Activated CD4-positive, alpha-beta T cell treated with anti-CD3 and anti-CD28 coated beads, Interleukin-2, amount 10 ng/mL, durations not matched to agents 7 days and 5 days (primary cell): ENCODE measurements at places on chromosomes 16 and 17. TPM values are rescaled to one million over a fixed set of nuclear protein-coding genes. Genes with fewer than 3 reads are reported as not detected.

DNA sequence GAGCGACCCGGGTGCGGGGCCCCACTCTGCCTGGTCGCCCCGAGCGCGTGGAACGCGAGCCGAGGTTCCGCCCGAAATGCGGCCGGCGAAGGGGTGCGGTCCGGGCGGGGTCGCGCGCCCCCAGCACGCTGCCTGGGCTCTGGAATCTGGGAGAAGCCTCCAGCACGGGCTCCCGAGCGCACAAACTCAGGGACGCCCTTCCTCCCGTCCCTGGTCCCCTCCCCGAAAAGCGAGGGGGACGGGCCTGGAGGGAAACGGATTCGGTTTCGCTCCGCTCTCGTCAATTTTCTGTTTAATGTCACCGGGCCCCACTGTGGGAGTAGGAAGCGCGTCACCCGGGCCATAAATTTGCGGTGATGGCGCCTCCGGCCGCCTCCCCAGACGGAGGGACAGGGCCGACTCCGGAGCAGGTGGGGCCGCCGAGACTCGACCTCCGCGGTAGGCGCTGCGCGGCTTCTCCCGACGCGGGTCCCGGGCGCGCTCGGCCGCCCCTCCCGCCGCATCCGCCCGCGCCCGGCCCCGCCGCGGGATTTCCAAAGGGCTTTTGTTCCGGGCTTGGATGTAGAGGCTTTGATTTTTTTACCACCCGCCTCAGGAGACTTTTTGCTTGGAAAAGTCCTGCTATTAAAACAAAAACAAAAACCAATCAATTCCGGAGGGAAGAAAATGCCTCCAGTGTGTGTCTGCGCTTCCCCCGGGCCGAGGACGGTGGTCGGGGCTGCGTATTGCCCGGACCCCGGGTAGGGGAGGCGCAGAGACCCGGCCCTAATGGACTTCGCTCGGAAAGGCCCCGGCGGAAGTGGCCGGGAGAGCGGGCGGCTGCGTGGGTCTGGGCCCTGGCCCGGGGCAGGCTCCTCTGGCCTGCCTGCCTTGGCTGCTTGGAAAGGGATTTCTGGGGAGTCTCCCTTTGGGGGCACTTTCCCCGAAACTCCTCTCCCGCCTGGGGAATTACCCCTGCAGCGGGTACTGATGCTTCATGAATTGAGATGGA lies 7.9 kb upstream of the BAHCC1 start:
- peak; percentile 48 for DNase-seq
- H3K4me3 ChIP-seq, result peak overlapping the region; percentile 59
- no peak overlapping the region for H3K27ac ChIP-seq

DNA sequence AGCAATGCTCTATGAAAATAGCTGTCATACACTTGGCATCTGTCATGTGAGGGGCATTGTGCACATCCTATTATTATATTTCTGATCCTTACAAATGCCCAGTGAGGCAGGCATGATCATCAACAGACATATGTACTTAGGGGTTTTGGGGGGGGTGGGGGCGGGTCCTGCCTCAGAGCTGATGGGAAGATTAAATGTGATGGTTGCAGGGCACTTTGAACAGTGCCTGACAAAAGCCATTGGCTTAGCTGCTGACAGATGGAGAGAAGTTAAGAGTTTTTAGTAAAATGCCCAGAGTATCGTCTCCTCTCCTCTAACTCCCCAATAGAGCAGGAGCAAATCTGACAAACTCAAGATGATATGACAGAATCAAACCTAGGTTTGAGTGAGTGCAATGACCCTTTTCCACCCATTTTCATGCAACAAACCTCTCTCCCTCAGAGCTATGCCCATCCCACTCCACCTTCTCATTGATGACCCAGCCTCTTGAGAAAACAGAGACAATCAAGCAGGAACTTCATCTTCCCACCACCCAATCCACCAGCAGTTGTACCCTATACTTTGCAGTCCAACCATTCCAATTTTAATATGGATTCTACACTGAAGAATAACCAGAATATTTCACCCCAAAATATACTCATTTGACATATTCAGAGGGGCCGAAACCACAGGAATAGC lies 4.8 kb downstream of the KLHL11 start:
- no peak overlapping the region for H3K4me3 ChIP-seq
- no peaks in the 10 kb centered on the region for H3K36me3 ChIP-seq
- H3K27me3 ChIP-seq, result no peaks in the 10 kb centered on the region
- no peak for DNase-seq

DNA sequence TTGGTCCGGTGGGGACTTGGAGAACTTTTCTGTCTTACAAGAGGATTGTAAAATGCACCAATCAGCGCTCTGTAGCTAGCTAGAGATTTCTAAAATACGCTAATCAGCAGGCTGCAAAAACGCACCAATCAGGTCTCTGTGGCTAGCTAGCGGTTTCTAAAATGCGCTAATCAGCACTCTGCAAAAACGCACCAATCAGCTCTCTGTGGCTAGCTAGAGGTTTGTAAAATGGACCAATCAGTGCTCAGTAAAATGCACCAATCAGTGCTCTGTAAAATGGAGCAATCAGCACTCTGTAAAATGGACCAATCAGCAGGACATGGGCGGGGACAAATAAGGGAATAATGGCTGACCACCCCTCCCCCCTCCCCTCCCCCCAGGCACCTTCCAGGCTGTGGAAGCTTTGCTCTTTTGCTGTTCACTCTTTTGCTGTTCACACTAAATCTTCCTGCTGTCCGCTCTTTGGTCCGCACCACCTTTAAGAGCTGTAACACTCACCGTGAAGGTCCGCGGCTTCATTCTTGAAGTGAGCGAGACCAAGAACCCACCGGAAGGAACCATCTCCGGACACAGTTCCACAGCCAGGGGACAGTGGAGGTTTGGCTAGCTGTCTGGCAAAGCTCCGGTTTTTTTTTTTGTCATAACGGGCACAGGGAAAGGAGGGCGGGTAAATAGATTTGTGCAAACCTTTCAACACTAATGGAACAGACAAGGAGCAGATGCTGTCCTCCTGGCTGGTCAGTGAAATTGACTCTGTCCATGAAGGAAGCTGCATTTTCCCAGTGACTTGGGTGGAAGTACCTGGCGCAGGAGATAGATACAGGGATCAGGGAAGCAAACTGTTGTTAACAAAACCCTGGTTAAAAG lies 8.3 kb downstream of the PITPNC1 start:
- peak overlapping the region; percentile 57 for H3K27ac ChIP-seq
- no peak for DNase-seq
- no peaks in the 10 kb centered on the region for H3K27me3 ChIP-seq
- peaks cover 27% of the 10 kb centered on the region for H3K36me3 ChIP-seq
- peaks cover 58% of the 10 kb centered on the region for H3K4me1 ChIP-seq

DNA sequence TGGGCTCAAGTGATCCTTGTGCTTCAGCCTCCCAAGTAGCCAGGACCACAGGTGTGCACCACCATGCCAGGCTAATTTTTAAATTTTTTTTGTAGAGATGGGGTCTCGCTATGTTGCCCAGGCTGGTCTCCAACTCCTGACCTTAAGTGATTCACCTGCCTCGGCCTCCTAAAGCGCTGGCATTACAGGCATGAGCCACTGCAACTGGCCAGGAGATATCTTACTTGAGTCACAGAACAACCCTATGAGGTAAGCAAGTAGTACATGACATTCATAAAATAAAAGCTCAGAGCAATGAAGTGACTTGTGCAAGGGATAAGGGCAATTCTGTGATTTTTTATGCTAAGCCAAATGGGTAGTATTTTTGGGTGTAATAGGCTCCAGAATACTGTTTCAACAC lies 57.3 kb downstream of the CDC27 start:
- peaks cover 40% of the 10 kb centered on the region for H3K36me3 ChIP-seq
- H3K4me1 ChIP-seq, result peaks cover 9% of the 10 kb centered on the region
- no peak overlapping the region for H3K27ac ChIP-seq
- H3K4me3 ChIP-seq, result no peak overlapping the region

- no peak overlapping the region for H3K4me3 ChIP-seq
- no peak for DNase-seq
- H3K36me3 ChIP-seq, result no peaks in the 10 kb centered on the region
- no peaks in the 10 kb centered on the region for H3K4me1 ChIP-seq
- no peaks in the 10 kb centered on the region for H3K27me3 ChIP-seq
Measured at GRCh38 chr16:78729687-78730086, 630.2 kb downstream of the WWOX start.

DNA sequence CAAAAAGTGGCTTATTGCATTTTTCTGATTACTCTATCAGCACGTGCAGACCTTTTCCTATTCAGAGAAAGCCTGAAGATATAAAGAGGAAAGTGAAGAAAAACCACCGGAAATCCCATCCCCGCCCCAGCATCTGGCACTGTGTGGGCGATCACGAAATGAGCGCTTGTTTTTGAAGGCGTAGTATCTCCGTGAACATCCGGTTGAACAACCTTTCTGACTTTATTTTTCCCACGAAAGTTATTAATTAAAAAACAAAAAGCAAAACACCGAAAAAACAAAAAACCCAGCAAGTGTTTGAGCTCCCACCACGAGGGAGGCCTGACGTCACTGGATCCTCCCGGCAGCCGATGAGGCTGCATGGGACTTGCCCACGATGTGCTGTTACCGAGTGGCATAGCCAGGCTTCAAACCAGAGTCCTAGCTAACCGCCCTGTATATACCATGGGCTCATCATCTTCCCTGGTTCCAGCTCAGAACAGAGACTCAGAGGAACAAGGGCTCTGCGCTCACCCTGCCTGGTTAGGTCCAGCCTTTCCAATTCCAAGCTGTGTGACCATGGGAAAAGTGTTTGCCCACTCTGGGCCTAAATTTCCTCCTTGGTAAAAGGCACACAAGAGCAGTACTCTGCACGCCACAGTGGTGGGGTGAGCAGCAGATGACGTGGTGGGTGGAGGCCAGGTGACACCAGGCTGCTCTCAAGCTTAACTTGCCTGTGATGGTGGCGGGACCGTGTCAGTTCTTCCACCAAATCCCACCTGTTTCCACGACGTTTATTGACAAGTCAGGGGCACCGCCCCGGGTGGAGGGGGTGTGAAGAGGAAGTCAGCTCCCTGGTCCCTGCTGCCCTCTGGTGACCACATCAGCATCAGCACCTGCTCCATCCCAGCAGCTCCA lies 34.3 kb upstream of the IL21R start:
- H3K4me3 ChIP-seq, result peak overlapping the region; percentile 58
- peak overlapping the region; percentile 98 for H3K27ac ChIP-seq
- peaks cover 80% of the 10 kb centered on the region for H3K4me1 ChIP-seq
- peaks cover 54% of the 10 kb centered on the region for H3K36me3 ChIP-seq
- peak; percentile 90 for DNase-seq

- no peaks in the 10 kb centered on the region for H3K36me3 ChIP-seq
- no peak within 1 kb of the TSS for H3K27ac ChIP-seq
- no peak for DNase-seq
- peaks cover 8% of the 10 kb centered on the region for H3K4me1 ChIP-seq
- peaks cover 36% of the 10 kb centered on the region for H3K27me3 ChIP-seq
Measured at GRCh38 chr16:275786-276232, at the start of gene RGS11. TSS of gene RGS11 (minus strand) at chr16:275944. CDS start at chr16:275911, 33 bp downstream.

DNA sequence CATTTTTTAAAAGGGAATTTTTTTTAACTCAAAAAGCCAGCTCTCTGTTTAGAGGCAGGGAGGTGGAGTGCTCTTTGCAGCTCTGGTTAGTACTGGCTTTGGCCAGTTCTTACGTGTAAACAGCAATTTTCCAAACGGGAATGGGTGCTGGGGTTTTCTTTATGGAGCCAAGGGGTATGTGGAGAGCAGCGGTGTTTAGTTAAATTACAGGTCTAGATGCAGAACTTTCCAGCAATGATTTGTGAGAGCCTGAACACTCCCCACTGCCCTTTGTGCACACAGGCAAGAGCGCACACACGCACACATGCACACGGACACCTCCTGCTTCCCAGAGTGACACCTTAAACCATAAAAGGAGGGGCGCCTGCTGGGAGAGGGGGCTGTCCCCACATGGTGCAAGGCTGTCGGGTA lies 140.2 kb downstream of the MSI2 start:
- H3K27me3 ChIP-seq, result no peaks in the 10 kb centered on the region
- H3K36me3 ChIP-seq, result peaks cover 31% of the 10 kb centered on the region
- peaks cover 5% of the 10 kb centered on the region for H3K4me1 ChIP-seq
- H3K4me3 ChIP-seq, result no peak overlapping the region
- no peak for DNase-seq

- H3K4me3 ChIP-seq, result no peak overlapping the region
- DNase-seq, result no peak
- H3K27ac ChIP-seq, result no peak overlapping the region
Measured at GRCh38 chr16:88920618-88921590, 54.4 kb upstream of the PABPN1L start.

DNA sequence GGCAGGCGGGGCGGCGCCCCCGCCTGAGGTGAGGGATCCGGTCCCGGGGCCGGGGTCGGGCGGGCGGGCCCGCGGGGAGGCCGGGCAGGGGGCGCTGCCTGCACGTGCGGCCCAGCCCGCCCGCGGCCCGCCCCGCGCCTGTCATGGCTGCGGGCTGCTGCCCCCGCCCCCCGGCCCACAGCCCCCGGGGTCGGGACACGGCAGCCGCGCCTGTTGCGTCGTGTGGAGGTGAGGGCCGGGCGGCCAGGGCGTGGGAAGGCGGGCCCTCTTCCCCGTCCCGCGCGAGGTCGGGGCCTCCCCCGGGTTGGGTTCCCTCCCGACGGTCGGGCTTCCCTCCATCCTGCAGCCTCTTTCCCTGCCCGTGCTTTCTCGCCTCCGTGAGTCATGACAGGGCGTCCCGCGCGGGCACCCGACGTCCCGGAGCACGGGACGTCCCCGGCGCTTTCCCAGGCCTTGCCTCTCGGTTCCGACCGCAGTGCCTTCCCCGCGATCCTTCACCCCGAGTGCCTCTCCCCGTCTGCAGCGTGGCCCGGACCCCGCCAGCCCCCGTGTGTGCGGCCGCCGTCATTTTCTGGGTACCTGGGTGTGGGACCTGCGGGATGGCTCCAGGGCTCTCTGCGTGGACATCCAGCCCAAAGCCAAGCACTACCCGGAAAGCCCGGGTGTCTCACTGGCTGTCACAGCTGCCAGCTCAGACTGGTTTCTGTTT lies 76.7 kb downstream of the CHD9 start:
- peak overlapping the region; percentile 95 for H3K27ac ChIP-seq
- peak overlapping the region; percentile 88 for H3K4me3 ChIP-seq
- H3K4me1 ChIP-seq, result peaks cover 13% of the 10 kb centered on the region
- no peaks in the 10 kb centered on the region for H3K27me3 ChIP-seq

MT1A gene
- not detected for total RNA-seq

OTOP2 gene
- total RNA-seq, result not detected

CES3 gene
- 6.4 TPM for total RNA-seq

SNAI3 gene
- 24.2 TPM for total RNA-seq

NACA2 gene
- 0.35 TPM for total RNA-seq

PRKCA gene
- 72.8 TPM for total RNA-seq

UQCRC2 gene
- total RNA-seq, result 231 TPM

SLC5A11 gene
- not detected for total RNA-seq

CLEC19A gene
- total RNA-seq, result not detected

HLF gene
- 0.30 TPM for total RNA-seq
